ENCODE measurements at places on chromosomes 4 and X.
A peak's percentile ranks its signal among the peaks of the same experiment; 100 is the strongest.

GRCh38 chr4:78454016-78454415, 97.6 kb upstream of the ANXA3 start:
- no peak for DNase-seq

DNA sequence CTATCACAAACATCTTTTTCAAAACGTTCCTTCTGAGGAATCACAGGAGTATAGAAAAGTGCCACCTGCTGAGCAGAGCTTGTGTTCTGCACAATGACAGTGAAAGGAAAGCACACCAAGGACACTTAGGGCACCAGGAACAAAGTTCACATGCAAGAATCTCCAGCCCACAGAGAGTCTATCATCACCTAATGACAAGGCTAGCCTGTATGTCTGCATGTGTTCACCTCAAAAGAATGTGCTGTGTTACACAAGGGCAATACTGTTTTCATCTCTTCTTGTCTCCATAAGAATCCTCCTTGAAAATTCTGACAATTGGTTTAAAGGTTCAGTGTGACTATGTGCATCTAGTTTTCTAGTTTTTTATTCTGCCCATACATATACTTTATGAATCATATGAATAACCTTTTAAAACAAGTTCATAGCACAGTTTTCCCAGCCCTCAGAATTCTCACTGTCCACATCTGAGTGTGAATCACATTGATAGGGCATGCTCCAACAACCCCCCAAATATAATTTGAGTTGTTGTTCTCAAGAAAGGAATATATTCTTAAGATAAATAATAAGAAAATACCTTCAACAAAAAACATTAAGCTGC, 118.0 kb downstream of the PWWP3B start:
- no peak for DNase-seq

GRCh38 chrX:123648028-123648810, 84.6 kb downstream of the THOC2 start:
- no peak for DNase-seq

- peak; percentile 46 for DNase-seq
Measured at GRCh38 chr4:142405021-142405694, 440.9 kb downstream of the INPP4B start.

- no peak for DNase-seq
Measured at GRCh38 chrX:11954176-11954575, 184.1 kb upstream of the FRMPD4 start.

DNA sequence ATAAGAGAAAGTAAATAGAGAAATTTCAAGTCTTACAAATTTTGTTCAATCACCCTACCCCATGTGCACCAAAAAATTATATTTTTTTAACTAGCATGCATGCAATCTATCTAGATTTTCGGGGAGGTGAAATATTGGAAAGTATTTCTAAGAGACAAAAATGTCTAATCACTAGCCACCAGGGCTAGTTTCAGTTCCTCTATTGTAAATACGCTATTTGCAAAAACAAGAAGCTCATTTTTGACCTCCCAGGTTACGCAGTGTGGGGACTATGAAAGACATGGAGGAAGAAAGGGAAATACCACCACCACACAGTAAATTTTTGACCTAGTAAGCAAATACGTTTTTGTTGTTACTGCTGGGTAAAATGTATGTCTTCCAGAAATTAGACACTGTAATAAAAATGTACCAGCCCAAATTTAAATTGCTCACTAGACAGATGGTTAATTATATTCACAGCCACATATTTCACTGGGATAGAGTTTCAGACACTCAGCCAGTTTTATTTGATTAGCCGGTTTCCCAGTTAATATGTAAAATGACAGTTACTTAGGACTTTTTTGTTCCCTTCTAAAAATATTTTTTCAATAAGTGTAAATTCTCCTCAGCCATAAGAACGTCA, 2.2 kb downstream of the NEXMIF start:
- DNase-seq: no peak

GRCh38 chr4:52968241-52968640, 106.1 kb downstream of the RASL11B start:
- DNase-seq: no peak

DNA sequence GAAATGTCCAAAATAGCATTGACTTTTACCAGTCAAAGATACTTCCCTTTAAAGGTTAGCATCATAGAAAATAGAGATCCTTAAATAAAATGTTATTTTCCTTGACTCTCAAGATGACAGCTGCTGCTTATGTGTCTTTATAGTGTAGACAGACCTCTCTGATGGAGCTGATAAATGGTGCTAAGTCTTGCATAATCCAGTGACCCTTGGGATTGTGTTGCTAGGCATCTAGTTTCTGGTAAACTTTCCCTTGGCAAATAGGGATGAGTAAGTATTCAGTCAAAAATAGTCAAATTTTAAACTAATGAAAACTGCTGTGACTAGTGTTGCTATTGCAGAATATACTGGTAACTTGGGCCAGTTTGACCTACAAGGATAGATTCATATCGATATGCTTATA, 53.6 kb downstream of the MBNL3 start:
- peak; percentile 2 for DNase-seq

GRCh38 chrX:135484641-135485289, 35.7 kb upstream of the INTS6L start:
- DNase-seq: peak; percentile 45

GRCh38 chr4:160159457-160159856, 1056.6 kb downstream of the RAPGEF2 start:
- DNase-seq: peak; percentile 1
